Brain pericyte (primary cell): ENCODE measurements at places on chromosomes 1 and 21.

GRCh38 chr1:160866001-160866694, 3.5 kb upstream of the CD244 start:
- DNase-seq = no peak

DNA sequence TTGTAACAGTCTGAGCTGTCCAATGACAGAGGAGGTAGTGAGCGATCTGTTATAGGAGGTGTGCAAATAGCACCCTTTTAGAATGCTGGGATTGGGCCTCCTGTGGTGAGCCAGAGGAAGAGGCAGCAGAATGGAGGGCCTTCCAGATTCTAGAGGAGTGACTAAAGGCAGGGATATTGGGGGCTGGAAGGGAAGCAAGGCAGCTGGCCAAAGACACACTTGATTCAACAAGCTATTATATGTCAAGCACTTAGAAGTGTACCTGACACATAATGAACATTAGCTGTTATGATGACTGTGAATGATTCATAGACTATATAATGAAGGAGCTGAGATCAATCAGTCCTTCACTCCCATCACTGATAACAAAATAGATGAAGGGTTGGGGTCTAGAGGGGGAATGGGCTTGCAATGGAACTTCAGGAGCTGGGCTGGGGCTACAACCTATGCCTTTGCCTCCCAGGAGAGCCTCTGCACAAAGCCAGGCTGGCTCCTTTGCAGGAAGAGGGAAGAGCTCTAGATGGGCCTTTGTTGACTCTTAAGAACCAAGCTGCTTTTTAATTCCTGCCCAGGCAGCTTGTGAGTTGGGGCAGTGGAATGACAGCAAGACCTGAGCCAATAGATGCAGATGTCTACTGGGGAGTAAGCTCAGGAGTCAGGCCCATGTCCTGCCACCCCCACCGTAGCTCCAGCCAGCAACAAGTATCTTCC, 2.3 kb upstream of the MKNK1 start:
- no peak for DNase-seq

GRCh38 chr1:239884796-239885195, 206.9 kb upstream of the FMN2 start:
- DNase-seq = no peak

- DNase-seq = no peak
Observed at GRCh38 chr1:220572416-220572815, 44.5 kb downstream of the MARK1 start.

- DNase-seq = no peak
Observed at GRCh38 chr1:46333300-46334029, 7.1 kb upstream of the NSUN4 start.

DNA sequence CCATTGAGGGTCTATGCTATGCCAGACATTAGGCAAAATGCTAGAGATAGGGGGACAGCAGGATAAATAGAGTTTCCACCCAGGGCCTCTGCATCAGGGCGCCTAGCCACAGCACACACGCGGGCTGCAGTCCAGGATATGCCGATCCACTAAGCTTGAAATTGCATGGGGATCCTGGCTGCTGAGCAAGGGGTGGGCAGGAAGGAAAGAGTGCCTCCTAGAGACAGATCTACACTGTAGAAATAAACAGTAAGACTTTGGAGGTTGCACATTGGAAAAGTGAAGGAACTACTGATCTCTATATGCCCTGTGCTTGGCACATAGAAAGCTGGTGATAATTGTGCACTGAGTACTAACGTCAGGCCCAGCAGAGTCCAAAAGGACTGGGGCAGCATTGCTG, 411.1 kb downstream of the PRDM2 start:
- DNase-seq = no peak

- no peak for DNase-seq
Observed at GRCh38 chr1:226526801-226527595, 21.6 kb upstream of the STUM start.

- DNase-seq = no peak
Observed at GRCh38 chr1:160474392-160475242, 48.4 kb downstream of the SLAMF6 start.
